ENCODE measurements at places on chromosomes 4 and X.

DNA sequence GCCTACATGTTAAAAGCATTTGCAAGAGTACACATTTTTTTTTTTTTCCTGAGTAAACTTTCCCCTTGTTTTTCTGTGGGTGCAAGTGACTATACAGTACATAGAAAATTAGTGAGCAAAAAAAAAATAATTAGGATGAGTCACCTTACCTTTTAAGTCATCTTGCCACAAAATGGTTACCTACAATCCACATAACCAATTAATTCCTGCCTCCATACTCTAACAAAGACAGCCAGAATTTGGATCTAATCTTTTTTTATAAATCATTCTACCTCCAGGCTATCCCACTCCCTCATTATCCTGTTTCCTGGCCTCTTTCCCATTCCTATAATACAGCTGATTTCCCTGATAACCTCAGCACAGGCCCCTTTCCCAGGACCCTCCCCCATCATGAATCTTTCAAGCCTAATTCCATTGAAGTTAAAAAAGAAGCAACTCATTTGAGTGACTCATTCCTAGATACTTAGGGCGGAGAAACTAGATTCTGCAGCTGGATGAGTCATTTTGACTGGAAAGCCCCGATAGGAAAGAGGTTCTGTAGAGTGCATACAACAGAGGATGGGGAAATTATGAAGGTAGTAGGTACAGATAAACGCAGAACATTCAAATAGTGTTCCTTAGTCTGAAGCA, 128.2 kb downstream of the C4orf51 start:
- no peak for DNase-seq

GRCh38 chr4:100284129-100284880, 94.0 kb upstream of the DDIT4L start:
- no peak for DNase-seq

DNA sequence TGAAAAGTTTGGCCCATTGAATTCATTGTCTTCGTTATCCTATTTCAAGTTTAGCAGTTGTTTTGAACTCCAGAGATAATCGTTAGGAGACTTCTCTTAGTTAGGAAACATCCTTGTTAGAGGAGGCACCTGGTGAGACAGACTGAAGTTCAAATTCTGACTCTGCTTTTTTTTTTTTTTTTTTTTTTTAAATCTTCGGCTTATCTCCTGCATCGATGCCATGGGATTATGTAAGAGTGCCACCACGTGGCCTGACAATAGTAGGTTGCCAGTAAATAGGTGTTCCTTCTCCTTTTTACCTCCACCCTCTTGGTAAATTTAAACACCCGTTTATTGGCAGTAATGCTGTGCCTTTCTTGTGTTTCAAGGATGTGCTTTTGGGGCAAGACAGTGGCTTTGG, 149.3 kb downstream of the SOWAHB start:
- peak; percentile 48 for DNase-seq

DNA sequence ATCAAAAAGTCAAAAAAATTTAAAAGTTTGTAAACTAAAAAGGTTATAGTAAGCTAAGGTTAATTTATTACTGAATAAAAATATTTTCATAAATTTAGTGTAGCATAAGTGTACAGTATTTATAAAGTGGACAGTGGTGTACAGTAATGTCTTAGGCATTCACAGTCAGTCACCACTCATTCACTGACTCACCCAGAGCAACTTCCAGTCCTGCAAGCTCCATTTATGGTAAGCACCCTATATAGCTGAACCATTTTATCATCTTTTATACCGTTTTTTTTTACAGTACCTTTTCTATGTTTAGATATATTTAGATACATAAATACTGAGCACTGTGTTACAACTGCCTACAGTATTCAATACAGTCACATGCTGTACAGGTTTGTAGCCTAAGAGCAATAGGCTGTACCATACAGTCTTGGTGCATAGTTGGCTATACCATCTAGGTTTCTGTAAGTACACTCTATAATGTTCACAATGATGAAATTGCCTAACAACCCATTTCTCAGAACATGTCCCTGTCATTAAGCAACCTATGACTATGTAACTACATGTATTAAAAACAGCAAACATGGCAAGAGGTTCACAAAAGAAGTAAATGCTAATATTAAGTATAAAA, 18.6 kb downstream of the ACSL4 start:
- no peak for DNase-seq

DNA sequence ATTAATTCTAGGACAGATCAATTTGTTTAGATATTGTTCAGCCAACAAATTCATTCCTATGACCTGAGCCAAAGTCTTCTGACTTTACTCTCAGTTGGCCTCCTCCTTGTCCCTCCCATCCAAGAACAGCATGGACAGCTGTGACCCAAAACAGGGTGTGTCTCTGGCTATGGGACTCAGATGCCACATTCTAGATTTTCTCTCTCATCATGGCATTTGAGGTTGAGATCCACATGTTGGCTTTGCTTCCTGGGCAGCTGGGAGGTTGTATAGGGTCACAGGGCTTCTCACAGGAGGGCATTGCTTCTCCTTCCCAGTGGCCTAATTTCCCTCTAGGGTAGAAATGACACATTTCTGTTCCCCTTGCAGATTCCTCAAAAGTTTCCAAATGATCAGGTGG, 22.6 kb upstream of the EGF start:
- no peak for DNase-seq

GRCh38 chrX:41921492-41922430, 1.6 kb downstream of the CASK start:
- DNase-seq = peak; percentile 58

DNA sequence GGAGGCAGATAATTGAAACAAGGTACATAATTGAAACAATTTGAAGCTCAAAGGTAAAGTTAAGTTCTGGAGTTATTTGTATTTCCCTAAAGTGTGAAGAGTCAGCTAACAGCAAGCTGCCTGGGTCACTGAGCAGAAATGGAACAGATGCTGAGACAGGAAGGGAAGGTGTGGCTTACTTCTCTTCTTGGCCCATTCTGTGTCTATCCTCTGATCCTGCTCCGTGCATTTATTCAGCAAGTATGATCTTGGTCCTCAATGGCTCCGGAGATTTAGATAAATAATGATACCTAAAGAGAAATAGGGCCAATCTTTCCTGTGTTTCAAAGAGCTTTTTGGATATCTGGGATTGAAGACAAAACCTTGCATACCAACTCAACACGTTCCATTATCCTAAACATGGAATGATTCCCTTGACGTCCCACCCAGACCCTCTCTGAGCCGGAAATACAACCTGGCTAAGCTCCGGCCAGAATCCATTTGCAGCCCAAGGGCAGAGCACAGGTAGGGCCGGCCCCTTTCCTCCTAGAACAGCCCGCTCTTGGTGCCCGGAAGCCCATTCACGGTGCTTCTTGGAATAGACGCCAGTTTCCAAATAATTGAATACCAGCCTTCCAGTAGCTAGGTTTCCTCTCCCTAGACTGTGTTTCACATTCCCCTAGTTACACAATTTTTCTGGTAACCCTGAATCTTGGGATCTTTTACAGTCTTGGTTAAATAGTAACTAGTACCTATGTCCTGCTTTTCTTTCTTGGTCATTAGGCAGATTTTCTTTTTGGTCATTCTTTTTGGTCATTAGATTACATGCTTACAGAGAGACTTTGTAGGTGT, 211.0 kb downstream of the NWD2 start:
- no peak for DNase-seq

DNA sequence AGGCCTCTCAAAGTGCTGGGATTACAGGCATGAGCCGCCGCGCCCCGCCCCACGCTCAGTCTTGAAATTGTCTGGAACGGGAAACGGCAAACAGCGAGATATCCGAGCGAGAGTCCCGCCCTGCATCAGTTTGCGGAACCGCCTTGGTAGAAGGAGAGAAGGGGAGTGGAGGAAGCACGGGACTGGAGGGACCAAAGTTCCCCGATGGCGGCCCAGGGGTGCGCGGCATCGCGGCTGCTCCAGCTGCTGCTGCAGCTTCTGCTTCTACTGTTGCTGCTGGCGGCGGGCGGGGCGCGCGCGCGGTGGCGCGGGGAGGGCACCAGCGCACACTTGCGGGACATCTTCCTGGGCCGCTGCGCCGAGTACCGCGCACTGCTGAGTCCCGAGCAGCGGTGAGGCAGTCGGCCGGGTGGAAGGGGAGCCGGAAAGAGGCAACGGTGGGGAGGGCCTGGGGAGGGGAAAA, at the start of gene BST1:
BST1 (plus strand) TSS at position 125 of the 463 bp plus-strand sequence; CDS start at position 205, 80 bp downstream.
- peak; percentile 86 for DNase-seq

DNA sequence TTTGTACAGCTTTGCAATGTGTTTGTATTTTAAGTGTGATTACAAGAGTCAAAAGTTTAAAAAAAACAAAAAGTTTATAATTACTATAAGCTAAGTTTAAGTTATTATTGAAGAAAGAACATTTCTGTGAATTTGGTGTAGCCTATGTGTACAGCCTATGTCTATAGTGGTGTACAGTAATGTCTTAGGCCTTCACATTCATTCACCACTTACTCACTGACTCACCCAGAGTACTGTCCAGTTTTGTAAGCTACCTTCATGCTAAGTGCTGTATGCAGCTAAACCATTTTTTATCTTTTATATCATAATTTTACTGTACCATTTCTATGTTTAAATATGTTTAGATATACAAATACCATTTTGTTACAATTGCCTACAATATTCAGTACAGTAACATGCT, 182.3 kb downstream of the RPA4 start:
- no peak for DNase-seq

GRCh38 chrX:19593690-19594089, 78.4 kb upstream of the MAP3K15 start:
- DNase-seq = peak; percentile 60

- no peak for DNase-seq
Measured at GRCh38 chrX:110657073-110657472, 138.5 kb downstream of the CHRDL1 start.

DNA sequence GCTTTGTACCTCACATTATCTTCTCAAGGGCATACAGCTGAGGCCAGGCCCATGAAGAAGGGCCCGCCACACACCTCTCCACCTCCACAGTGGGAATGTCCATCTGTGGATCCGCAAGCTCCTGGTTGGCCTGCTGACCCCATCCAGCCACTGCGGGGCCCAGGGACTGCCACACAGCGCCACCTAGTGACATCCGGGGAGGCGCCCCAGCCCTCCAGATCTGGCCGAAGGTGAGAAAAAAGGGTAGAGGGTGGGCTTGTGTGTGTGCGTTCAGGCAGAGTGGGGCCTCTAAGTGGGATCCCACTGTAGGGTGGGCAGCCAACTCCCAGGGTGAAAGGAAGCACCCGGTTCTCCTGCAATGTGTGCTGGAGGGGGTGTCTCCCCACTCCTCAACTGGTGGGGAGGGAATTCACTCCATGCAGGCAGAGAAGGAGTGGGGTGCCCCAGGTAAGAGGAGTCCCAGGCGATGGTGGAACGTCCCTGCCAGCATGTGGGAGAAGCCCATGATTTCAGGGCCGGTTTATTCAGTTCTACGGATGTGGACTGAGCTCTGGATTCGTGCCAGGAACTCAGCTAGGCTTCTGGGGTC, 117.3 kb downstream of the ENPP6 start:
- DNase-seq = no peak
